NCI-H2081 (cell line): ENCODE measurements at places on chromosomes 6 and 20.

DNA sequence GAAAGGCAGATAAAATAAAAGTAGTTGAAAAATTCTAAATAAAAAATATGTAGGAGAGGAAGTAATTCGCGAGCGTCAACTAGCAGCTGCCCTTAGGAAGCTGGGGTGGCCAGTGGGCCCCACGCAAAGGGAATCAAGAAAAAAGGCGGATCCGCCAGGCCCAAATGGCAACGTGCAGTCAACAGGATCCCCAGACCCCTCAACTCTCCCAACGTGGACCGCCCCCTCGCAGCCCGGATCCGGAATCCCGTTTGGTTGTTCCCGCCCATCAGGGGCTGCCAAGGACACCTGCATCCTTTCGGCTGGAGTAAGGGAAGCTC lies 296 bp downstream of the DZANK1 start:
- DNase-seq, result no peak

DNA sequence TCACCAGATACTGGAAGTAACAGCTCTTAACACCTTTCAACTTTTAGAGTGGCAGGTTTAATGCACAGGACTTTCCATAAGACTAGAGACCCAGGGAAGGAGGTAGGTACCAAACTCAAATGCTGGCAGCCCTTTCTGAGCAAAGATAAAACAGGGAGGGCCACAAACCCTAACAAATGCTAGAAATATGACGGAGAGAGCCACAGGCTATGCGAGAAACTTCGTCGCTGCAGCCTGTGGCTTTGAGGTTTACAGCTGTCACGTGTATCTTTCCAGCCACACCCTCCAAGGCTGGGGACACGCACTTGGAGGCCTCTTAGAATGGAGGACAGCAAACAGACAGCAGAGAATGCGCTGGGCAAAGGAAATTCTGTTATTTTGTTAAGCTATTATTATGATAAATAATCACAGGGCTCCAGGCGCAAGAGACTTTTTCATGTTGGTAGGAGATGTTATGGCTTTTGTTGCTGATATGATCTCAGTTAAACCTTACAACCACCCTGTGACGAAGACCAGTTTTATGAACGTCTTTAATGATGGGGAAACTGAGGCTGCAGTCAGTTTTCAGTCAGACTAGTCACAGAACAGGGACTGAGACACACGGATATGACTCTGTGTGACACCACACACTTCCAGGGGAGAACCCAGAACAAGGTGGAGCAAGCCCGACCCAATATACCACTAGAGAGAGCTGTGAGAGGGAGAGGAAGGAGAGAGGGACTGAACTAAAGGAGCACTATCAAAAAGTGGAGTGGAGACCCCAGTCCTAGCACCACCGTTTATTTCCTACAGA lies 2.0 kb downstream of the TRAM2 start:
- DNase-seq, result no peak

DNA sequence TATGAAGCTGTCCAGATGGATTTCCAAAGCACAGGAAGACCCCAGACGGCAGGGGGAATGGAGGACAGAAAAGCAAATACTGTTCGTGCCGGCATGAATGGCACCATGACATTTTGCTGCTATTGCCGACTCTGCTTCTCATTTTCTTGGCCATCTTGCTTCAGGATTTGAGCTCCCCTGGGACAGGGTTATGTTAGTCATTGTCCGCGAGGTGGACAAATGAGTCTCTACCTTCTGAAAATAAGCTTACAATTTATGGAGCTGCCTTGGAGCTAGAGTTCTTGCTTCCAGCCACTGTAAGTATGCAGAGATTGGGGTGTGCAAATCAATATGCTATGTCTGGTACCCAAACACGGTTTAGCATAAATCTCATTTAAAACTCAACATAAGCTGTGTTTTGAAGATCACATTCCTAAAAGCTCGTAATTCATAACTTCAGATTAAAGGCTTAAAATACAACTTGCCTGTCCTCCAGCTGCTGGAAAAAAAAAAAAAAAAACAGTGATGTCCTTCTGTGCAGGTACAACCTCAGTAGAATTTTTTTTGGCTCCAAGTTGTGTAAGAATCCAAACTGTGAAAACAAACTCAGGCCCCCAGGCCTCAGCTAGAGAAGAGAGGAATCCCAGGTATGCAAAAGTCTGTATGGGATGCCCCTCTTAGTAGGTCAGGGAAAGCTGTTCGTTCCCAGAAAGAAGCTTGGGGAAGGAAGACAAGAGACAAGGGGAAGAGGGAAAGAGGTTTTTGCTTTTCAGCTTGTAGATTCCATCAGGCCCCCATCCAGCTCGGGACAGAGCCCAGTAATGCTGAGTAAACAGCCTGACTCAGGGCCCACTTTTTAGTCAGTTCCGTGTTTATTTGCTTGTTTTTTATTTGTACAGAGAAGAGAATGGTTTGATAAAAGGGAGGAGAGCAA lies 184.2 kb upstream of the FOXA2 start:
- DNase-seq, result no peak

DNA sequence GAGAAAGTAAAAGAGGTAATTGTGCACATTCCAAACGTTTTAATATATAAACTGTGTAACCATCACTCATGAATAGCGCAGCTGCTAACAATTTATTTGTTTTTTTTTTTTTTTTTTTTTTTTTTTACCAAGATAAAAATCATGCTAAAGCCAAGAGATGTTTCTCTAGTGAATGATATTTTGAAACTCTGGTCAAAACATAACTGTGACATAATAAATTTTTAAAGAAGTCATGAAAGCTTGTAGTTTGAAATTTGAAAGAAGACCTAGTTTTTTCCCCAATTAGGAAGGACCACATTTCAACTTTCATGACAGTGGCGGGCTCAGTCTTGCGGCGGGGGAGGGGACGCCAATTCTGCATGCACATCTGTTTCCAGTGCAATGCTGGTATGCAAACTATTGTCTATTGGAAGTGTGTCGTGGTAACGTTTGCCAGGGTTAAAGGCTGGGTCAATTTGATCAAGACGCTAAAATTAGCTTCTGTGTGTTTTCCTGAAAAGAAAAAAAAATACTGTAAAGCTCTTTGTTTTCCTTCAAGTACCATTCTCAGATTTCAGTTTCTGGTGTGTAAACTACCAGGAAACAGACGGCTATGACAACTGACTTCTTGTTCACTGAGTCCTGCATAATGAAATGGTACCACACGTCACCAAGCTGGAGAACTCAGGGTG lies 211.9 kb downstream of the FOXC1 start:
- DNase-seq, result peak; percentile 38

DNA sequence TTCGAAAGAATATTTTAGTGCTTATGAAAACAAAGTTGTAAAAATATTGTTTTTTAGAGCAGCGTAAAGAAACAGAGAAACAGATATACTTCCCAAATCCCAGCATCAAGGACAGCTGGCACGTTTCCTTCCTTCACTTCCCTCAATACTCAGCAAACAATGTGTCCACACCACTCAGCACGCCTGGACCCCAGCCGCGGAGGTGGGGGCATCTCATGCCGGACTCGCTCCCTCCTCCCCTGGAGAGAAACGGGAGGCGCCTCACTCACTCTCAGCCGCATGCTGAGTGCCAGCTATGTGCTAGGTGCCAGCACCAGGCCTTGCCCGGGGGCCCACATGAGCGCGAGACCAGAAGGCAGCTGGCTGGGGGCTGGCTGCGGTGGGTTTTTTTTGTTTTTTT lies 34.7 kb downstream of the SLC2A4RG start:
- DNase-seq, result no peak

GRCh38 chr20:46900086-46900485 lies 5.4 kb downstream of the EYA2 start:
- no peak for DNase-seq

- DNase-seq, result no peak
These were observed 165.1 kb downstream of the ZFAND3 start for GRCh38 chr6:37984578-37984977.

DNA sequence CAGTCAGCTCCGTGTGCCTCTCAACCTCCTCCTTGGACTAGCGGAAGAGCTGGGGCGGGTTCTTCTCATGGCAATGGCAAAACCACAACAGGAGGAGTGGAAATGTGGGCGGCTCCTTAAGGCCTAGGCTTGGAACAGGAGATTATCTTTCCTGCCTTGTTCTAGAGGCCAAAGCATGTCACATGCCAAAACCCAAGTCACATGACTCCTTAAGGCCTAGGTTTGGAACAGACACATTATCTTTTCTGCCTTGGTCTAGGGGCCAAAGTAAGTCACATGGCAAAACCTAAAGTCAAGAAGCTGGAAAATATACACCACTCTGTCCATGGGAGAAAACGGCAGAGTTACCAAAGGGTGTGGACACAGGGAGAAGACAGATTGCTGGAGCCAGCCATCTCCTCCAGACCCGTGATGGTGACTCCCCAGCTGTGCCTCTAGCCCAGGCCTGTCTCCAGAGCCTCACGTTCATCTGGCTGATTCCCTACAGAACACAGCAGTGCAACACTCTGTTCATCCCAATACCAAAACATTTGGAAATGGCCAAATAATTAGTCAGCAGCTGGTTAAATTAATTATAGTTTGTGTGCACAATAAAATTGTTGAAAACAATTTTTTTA lies 34.2 kb downstream of the ANKRD60 start:
- DNase-seq, result no peak

GRCh38 chr20:51469578-51470498 lies 72.7 kb downstream of the NFATC2 start:
- peak; percentile 54 for DNase-seq

DNA sequence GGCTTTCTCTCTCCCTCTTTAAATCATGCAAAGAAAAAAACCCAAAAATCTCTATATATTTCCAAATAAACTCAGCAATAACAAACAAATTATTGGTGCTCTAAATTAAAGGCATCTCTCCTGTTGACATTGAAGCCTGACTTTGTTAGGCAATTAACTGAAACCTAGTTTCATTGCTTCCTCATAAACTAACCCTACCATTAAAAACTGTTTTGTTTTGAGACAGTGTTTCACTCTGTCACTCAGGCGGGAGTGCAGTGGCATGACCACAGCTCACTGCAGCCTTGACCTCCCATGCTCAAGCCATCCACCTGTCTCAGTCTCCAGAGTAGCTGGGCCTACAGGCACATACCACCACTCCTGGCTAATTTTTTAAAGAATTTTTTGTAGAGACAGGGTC lies 34.9 kb downstream of the PIGU start:
- no peak for DNase-seq

DNA sequence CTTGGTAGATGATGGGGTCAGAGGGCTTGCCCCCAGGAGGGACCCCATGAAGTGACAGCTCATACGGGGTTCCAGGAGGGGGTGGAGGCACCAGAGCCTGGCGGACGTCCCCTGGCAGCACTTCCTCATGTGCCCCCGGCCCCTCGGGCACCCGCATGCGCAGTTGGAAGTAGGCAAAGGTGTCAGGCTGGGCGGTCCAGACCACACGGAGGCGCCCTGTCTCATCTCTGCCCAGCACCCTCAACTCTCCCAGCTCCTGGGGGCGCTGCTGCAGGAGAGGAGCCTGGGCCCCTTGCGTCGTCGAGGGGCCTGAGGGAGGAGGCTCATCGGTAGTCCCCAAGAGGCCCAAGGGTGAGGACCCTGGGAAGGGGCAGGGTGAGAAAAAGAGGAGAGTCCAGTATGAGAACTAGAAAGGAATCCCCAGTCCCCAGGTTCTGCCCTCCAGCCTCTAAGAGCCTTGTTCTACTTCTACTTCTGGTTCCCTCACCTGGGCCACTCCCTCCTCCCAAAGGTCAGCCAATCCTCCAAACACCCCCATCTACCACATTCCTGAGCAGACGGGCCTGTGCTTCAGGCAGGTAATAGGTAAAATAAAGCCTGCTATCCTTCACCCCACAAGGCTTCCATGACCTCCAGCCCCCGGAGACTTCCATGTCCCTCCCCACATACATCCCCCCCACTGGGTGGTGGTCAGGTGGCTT lies 23.2 kb downstream of the TNXB start:
- no peak for DNase-seq

- no peak for DNase-seq
These were observed 106.7 kb downstream of the GPX5 start for GRCh38 chr6:28632326-28632851.

GRCh38 chr6:119124079-119124824 lies 45.8 kb upstream of the FAM184A start:
- DNase-seq, result no peak

GRCh38 chr6:169069356-169069755 lies 184.3 kb downstream of the THBS2 start:
- no peak for DNase-seq

DNA sequence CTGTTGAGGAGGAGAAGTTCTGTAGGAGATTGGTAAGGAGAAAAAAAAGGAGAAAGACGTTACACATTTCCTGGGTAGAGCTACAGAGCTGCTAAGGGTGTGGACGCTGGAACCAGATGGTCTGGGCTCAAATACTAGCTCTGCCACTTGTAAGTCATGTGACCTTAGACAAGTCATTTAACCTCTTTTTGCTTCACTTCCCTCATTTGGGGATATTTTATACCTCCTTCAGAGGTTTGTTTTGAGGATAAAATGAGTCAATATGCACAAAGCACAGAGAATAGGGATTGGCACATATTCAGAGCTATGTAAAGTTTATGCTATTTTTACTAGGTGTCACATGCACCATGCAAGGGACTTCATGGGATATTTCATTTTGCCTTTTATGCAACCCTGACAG lies 708.8 kb downstream of the DHX35 start:
- DNase-seq, result no peak

DNA sequence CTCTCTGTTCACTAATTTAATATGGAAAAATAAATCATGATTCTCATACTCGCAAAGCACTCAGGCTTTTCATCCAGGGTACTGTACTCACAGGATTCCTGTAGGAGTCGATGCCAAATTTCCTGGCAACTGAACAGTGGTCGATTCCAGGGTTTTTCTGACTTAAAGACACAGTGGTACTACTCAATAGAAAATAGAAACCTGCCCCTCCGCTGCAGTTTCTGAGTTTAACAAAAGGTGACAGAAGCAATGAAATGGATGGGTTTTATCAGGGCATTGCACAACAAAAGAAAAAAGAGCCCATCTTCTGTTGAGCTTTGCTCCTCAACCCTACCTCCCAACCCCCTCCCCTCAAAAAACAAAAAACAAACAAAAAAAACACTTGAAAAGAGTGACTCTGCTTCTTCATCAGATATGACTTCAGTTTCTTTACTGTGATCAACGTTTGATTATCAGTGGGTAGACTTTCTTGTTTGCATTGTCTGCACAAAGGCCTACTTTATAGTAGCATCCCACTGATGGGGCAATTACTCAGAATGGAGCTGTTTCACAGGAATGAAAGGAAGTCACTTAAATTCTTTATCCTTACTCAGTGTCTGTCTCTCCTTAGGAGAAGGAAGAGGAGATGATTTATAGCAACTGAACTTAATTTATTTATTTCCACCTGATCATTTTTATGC lies 96.2 kb upstream of the FOXO3 start:
- no peak for DNase-seq

DNA sequence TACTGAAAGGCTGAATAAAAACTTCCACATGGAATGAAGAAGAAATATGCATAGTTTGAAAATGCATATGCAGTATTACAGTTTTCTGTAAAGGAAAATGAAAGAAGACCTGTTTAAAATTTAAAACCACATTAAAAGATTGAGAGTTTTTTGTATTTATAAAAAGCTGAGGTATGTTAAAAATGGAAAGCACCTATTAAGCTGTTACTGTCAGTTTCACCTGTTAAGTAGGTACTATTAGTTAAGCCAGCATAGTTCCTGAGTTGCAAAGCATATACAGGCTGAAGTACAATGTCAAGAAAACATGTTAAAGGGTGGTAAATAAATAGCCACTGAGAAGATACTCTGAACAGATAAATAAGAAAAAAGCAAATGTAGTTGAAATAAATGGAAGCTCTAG lies 69.9 kb downstream of the ATXN1 start:
- DNase-seq, result no peak
